ENCODE measurements at places on chromosomes 7 and 10.

GRCh38 chr10:126670056-126670894 is at the start of gene C10orf90:
Gene C10orf90, minus strand, starts transcription at chr10:126670693. Its CDS starts 213 bp downstream, at chr10:126670480.
- no peak for DNase-seq

- DNase-seq, result peak; percentile 50
These were observed 18.7 kb upstream of the ARHGAP12 start for GRCh38 chr10:31947144-31947926.

DNA sequence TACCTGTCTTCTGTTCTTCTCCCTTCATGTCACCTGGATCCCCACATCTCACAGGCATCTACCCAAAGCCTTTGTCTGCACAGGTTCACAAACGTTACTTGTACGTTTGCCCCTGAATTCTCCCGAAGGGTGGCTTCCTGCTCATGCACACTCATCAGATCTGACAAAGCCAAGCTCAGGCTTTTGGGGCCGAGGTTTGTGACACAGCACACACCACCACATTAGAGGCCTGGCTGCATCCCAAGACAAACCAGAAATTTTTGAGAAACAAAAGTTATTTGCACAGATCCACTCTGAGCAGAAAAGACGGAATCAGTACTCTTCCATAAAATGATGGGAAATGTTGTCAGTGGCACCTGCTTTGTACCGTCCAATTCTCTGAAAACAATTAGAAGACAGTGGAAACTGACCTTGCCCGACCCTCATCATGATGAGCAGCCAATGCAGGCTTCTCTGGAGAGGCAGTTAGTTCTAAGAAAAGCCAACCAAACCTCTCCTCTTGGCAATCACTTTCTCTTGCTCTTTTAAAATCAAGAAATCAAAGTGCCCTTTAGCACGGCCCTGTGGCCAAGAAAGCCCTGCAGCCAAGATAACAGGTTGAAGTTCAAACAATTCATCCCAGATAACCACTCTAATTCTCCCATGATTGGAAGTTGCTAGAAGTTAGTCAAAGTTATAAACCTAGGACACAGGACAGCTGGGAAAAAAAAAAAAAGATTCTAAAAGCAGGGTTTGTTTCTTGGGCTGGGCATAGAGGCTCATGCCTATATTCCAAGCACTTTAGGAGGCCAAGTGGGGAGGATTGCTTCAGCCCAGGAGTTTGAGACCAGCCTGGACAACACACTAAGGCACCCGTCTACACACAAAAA is 13.6 kb upstream of the SVIL start:
- no peak for DNase-seq

DNA sequence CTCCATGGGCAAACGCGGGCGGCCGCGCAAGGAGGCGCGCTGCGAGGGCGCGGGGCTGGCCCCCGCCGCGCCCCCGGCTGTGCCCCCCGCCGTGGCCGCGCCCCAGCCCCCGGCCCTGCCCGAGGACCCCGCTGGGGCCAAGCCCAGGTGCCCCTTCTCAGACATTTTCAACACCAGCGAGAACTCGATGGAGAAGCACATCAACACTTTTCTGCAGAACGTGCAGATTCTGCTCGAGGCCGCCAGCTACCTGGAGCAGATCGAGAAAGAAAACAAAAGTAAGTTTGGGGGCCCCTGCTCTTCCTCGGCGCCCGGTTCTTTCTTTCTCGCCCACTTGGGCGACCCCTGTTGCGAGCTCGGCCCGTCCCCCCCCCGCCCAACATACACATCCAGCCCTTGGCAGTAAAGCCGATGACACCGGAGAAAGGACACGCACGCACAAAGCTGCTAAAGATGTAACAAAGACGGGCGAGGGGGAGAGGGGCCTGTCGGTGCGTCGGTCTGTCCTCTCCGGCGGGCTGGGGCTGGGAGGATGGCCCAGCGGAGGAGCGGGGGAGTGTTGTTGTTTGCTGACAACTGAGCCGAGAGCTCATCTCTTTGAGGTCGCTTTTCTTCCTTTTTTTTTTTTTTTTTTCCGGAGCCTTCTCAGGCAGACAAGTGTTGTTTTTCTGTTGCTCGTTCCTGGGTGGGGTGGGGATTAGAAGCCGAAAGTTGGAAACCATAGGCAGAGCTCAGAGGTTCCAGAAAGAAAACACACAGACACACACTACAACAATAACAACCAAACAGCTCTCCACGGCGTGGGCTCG is 604 bp downstream of the MXI1 start:
- peak; percentile 66 for DNase-seq

GRCh38 chr7:30173058-30173897 is 38.5 kb downstream of the MTURN start:
- peak; percentile 87 for DNase-seq

- DNase-seq, result no peak
These were observed 15.8 kb upstream of the ZC3HAV1L start for GRCh38 chr7:139051655-139052054.

DNA sequence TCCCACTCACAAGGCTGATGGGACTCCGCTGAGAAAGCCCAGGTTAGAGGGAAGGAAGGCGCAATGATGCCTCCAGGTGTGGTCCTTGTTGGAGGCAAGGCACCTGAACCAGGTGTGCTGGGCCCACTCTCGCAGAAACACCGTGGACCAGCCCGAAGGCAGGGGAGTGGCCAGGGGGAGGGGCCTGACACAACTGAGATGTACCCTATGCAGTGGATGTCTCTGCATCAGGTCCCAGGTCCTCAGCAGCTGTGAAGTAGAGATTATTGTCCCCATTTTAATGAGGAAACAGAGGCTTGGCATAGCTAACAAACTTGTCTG is 32.0 kb downstream of the GBX1 start:
- DNase-seq, result no peak

GRCh38 chr7:103793614-103794013 is 195.8 kb downstream of the RELN start:
- DNase-seq, result no peak

DNA sequence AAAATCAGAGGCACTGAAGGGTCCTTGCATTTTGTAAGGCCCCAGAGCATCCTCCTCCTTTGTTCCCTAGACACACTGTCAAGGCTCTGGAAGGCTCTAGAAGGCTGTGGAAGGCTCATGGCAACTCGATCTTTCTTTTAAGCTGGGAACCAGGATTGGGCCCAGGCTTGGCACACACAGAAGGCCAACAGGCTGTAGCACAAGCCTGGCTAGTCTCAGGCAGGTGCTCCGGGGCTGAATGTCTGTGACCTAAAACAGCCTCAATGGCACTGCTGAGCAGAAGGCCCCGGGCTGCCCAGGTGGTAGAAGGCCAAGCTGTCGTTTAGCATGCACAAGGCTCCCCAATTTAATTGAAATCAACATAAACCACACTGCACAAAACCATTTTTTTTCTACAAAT is 55.7 kb downstream of the PRKAG2 start:
- DNase-seq, result no peak

- no peak for DNase-seq
These were observed 48.2 kb downstream of the ARHGAP22 start for GRCh38 chr10:48556713-48557112.

DNA sequence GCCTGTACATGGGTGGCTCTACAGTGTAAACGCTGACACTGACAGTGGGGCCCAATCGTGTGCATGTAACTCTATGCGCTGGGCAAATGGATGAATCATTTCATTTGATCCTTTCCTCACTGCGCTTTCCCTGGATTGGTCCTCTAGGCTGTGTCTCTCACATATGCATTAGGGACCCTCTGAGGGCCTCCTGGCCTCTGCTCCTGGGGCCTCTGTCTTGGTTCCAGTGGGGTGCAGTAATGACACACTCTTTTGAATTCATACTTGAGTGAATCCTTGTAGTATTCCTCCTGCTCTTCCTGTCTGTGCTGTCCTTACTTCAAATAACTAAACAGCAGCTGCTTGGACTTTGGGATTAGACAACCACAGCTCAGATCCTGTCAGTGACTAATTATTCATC is 176.5 kb upstream of the ADO start:
- DNase-seq, result no peak

GRCh38 chr7:102872460-102872859 is 40.3 kb upstream of the LRRC17 start:
- DNase-seq, result no peak

- peak; percentile 93 for DNase-seq
These were observed 11.5 kb upstream of the OGA start for GRCh38 chr10:101829561-101830315.

DNA sequence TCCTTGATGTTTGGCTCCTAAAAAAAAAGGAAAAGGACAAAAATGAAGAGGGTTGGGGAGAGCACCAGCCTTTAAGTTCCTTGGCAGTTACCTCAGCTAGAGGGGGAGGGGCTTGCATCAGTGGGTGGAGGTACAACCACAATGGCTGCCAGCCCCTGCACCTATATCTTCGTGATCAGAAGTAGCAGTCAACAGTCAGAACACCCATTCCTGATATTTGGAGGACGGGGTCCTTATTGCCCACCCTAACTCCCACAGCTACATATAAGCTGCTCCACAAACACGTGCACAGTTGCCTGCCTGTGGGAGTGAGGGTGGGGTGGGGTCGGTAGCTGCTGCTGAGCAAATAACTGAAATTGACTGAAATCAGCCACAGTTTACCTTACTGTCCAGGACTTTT is 26.2 kb downstream of the C1GALT1 start:
- no peak for DNase-seq

DNA sequence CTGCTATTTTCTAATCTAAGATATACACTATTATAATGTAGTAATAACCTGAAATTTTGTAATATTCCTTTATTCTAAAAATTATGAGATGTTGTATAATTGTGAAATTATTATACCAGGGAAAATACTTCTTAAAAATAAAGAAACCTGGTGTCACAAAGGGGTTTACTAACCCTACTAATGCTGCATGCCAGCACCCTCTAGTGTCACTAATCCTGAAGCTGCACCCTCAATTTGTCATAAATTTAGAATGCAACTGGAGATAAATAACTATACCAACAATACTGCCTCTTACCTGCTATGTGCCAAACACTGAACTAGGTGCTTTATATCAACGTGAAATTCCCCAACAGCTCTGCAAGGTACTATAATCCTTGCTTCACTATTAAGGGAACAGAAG is 30.8 kb downstream of the TM9SF3 start:
- DNase-seq, result peak; percentile 22

DNA sequence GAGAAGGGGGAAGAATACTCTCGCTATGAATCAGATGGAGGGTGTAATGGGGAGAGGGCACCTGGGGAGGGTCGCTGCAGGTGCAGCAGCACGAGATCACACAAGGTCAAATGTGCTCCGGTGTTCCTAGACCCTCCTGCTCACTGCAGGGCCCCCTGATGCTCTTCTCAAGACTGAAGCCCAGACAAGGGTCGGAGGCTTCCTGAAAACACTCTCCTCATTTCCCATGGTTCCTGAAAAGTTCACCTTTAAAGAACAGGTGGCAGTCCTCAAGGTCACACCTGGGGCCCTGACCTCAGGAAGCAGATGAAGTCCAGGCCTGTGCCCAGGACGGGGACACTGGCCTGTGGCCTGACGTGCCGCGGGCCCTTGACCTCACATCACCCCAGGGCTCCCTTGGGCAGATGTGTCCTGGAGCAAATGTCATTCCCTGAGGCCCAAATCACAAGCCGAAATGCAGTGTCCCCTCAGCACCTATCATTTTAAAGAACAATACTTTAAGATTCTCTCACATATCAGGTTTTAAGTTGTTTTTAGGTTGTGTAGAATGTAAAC is 289.8 kb downstream of the GLRX3 start:
- no peak for DNase-seq

DNA sequence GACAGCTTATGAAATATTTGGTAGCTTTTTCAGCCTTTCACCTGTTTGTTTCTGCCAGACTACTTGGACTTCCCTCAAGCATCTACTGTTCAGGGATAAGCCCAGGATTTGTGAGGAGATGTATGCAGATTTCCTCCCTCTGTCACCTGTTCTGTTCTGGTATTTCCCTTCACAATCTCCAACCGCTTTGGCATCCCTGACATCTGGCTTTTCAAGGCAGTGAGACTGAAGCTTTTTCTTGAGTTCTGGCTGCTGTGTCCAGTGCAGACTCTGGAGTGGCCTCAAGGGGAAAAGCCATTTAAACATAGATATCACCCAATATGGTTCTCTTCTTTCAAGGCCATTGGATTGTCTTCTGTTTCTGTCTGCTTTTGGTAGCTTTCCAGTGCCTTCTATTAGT is 369.7 kb downstream of the LRMDA start:
- no peak for DNase-seq

DNA sequence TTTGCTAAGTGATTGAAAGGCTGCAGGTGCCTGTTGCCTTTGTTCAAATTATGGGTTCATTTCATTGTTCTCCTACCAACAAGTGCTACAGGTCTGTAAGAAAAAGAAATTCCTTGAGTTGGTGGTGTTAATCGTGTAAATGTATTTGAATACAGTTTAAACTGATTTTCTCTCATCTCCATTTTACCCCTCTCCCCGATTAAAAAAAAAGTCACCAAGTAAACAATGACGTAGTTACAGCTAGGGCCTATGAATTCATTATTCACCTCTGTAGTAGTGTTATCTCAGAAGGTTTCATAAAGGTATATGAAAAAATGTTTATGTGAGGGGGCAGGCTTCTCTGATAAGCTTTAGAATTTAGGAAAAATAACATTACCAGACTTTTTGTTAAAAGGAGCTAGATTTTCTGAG is 1.1 kb downstream of the REEP3 start:
- DNase-seq, result peak; percentile 45

DNA sequence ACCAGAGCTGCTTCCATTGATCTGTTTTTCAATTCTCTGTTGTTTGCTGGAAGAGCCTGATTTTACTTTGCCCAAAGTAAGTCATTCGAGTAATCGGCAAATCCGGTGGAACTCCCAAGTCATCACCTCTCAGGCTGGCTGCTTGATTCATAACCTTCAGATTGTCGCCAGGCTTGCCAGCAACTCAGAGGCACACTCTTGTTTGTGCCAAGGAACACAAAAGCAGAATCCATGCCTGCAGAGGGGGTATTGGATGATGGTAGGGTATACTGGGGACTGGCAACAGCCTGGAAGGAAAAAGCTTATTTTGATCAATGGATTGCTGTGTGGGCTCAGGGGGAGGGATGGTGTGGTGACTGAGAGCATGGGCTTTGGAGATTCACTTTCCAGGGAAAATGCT is 542.4 kb downstream of the SORCS3 start:
- DNase-seq, result no peak

Measured in SK-N-SH (cell line).